ENCODE measurements at places on chromosomes 3 and 15.

GRCh38 chr3:29937185-29937584, 656.3 kb downstream of the RBMS3 start:
- DNase-seq = peak; percentile 8

DNA sequence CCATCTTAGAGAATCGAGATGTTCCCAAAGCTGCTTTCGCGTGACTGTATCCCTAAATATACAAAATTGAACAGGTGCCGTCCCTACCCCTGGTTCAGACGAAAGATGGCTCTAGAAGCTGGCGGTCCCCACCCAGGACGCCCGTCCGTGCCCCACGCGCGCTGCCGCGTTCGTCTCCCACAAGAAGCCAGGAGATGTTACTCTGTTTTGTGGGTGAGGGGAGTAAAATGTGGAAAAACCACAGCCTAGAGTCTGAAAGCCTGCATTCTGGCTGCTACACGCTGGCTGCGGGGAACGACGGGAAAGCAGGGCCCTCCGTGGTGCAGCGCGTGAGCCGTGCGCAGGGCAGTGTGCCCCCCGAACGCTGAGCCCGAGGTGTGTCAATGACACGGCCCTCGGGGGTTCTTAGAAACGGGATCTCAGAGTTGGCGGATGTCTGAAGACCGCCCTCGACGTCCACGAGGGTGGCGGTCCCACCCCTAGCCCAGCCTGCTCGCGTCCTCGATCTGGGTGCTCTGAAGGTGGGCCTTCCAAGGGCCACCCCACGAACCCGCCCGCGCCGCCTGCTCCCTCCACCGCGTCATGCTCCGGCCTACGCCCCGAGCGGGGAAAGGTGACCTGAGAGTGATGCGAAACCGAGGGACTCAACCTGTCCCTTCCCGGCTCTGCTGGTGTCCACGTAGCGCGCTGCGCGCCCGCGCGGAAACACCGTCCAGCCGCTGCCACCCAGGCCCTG, 95.6 kb downstream of the OCA2 start:
- no peak for DNase-seq

GRCh38 chr3:58725326-58725853, 58.8 kb upstream of the FAM3D start:
- no peak for DNase-seq

DNA sequence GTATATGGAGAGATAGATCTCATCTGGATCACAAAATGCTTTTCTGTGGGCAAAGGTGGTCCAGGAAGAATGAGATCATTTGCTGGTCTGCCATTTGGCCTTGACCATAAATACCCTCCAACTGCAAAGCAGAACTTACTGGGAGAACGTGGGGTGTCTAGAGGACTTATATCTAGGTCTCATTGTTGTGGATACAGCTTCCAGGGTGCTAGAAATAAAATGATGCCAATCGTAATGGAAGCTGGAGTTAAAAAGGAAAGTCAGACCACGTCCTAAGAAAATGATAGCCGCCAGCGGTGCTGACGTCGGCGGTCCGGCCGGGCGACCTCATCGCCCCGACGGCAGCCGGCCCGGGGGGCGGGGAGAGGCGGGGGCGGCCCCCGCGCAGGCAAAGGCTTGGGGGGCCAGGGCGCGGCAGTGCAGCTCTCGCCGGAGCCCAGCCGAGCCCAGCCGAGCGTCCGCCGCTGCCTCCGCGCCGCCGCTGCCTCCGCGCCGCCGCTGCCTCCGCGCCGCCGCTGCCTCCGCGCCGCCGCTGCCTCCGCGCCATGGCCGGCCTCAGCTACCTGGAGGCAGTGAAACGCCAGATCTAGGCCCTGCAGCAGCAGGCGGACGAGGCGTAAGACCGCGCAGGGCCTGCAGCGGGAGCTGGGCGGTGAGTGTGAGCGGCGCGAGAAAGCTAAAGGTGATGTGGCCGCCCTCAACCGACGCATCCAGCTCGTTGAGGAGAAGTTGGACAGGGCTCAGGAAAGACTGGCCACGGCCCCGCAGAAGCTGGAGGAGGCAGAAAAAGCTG, 89.5 kb downstream of the EOMES start:
- peak; percentile 45 for DNase-seq

DNA sequence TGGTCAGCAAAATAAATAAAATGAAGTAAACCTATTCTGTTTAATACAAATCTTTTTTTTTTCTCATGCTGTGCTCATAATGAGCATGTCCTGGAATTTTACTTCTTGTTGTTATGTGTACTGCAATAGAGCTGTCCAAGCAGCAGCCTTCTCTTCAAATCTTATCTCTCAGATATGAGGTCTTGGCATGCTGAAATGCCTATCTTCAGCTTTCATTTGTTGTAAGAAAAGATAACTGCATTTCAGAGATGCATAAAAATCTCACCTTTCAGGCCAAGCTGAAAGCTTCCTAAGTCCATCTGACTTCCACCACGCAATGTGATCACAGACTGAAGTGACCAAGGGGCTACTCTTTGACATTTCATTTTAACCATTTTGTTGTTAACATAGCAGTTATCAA, 43.5 kb upstream of the LRRC3B start:
- DNase-seq = no peak

GRCh38 chr3:151880416-151880690, 6.9 kb downstream of the SUCNR1 start:
- no peak for DNase-seq

- DNase-seq = no peak
Measured at GRCh38 chr3:85003479-85003878, 44.7 kb downstream of the CADM2 start.

GRCh38 chr15:74252291-74252690, 16.2 kb downstream of the CCDC33 start:
- no peak for DNase-seq

GRCh38 chr3:12393894-12394293, 90.4 kb upstream of the TSEN2 start:
- DNase-seq = peak; percentile 8

- DNase-seq = no peak
Measured at GRCh38 chr3:112020674-112021085, 13.9 kb upstream of the TMPRSS7 start.

DNA sequence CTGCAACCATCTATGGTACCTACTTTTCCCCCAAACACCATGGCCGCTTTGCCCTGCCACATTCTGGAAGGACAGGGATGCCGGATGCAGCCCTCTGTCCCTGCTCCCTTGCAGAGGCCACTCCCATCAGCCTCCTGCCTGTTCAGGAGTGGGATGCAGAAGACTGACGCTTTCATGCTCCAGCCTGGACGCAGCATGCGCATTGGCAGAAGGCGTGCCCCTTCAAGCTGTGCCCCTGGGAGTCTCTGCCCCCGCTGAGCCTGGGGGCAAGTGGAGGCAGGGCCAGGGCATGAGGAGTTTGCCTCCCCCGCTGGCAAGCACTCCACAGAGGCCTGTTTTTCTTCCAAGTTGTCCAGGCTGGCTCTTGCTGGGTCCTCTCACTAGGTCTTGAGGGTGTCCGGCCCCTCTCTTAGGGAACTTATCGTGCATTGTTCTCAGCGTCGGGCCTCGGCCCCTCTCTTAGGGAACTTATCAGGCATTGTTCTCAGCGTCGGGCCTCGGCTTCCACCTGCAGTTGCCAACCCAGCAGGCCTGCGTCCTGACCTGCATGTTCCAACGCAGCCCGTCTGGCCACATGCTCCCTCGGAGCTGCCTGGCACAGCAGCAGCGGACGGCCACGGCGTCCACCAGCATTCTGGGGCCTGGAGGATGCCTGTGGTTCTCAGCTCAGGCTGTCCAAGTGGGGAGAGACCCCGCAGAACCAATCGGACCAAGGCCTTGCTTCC, 14.6 kb upstream of the SNRPA1 start:
- DNase-seq = no peak

- DNase-seq = no peak
Measured at GRCh38 chr3:4688411-4688810, 195.3 kb downstream of the ITPR1 start.

DNA sequence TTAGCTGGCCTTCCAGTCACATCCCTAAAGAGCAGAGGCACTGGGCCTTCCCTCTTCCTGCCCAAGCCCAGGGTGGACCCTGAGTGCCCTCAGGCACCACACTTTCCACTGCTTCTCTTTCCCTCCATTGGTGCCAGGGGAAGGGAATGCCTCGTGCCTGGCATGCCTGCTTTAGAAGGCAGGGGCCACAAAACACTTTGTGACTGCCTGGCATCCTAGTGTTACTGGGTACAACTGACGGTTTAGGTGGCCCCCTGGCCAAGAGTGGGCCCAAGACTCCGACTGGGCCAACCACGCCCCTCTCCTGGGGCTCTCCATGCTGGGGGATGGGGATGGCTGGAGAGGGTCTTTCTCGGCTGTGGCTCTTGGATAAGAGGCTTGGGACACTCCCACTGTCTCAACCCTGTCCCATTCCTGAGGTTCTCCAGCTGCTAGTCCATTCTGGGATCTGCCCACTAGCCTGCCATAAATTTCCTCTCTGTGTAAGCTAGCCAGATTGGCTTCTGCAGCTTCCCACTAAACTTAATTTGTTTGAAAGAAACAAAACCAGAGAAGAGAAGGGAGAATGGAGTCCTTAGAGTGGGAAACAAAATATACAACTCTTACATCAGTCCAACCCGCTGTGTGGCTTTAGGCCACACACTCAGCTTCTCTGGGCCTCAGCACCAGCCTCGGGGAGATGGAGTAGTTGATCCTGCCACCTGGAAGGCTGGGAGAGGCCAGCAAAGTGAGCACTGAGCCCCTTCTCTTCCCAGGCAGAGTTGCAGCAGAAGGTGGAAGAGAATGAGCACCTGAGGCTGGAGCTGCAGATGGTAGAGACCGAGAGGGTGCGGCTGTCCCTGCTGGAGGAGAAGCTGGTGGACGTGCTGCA, 24.1 kb upstream of the GP9 start:
- no peak for DNase-seq

DNA sequence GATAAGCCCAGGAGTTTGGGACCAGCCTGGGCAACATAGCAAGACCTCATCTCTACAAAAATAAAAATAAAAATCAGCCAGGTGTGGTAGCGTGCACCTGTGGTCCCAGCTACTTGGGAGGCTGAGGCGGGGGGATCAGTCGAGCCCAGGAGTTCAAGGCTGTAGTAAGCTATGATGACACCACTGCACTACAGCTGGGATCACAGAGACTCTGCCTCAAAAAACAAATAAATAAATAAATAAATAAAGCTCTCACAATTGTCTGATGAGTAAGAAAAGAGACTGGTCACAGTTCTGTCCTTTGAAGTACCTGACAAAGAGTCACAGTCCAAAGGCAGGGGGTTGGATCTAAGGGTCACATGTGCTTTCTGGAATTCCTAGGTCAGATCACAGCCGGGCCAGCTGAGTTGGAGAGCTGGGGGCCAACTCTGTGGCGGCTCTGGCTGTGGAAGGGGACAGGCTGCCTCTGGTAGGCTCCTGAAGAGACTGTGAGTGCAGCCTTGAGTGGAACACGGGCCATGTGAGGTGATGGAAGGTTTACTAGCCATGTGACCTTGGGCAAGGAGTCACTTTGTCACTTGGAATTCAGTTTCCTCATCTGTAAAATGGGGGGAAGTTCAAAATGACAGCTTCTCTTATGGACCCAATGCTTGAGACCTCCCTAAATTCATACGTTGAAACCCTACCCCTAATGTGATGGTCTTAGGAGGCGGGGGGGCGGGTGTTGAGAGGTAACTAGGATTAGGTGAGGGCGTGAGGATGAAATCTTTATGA, 47.2 kb downstream of the WHAMM start:
- DNase-seq = no peak

DNA sequence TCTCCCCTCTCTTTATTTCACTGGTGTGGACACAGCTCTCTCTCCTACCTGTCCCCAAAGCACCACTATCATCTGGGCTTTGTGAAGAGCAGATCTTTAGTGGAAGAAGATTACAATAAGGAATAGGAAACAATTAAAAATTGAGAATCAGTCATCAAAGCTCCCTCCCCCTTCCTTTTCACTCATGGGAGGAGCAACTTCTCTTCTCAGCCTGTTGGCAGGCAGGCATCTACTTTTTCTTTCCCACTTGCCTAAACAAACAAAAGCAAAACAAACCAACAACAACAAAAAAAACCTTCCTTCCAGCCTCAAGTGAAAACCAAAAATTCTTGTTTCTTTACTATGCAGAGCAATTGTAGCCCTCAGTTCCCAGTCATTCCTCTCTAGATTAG, 125.5 kb upstream of the BHLHE40 start:
- DNase-seq = no peak

- DNase-seq = no peak
Measured at GRCh38 chr3:13145131-13145825, 72.0 kb upstream of the IQSEC1 start.

DNA sequence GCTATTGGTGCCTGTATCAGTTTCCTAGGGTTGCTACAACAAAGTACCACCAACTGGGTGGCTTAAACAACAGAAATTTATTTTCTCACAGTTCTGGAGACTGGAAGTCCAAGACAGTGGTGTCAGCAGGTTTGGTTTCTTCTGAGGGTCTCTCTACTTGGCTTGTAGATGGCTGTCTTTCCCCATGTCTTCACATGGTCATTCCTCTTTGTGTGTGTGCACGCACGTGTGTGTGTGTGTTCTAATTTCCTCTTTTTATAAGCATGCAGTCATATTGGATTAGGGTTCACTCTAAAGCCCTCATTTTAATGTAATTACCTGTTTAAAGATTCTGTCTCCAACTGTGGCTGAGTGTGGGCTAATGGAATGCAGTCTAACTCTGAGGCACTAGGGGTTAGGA, 182.5 kb downstream of the SPATA16 start:
- DNase-seq = no peak

DNA sequence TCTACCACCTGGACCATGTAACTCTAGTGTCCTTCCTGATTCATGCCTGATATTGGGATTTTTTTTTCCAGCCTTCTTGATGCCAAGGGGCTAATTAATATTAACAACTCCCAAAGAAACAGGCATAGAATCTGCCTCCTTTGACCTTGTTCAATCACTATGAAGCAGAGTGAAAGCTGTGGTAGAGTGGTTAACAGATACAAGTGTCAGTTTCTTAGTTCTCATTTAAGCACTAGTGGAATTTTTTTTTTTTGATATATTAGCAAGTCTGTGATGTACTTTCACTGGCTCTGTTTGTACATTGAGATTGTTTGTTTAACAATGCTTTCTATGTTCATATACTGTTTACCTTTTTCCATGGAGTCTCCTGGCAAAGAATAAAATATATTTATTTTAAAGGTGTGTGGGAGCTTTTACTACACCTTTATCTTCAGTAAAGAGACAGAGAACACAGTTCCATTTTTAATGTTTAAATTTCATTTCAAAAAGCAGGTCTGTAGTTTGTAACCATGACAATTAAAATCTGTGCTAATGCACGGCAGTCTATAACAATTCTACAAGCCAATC, 67.1 kb downstream of the TOP2B start:
- no peak for DNase-seq

DNA sequence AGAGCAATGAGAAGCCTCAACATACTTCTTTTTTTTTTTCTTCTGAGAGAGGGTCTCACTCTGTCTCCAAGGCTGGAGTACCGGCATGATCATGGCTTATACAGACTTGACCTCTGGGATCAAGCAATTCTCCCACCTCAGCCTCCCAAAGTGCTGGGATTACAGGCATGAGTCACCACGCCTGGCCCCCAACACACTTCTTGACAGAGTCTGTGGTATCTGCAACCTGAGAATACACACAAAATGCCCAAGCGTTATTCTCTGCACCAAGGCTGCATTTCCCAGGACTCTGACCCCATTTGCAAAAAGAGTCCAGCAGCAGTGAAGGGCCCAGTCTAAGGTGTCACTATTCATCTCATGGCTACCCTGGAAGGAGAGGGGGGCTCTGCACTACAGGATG, 42.7 kb upstream of the BLM start:
- no peak for DNase-seq

GRCh38 chr15:65558336-65558735, 28.1 kb downstream of the HACD3 start:
- no peak for DNase-seq

Data from HTR-8/SVneo (cell line).